ENCODE measurements at places on chromosomes 5 and 9.

- no peak overlapping the region for H3K27ac ChIP-seq
- H3K36me3 ChIP-seq: peaks cover 5% of the 10 kb centered on the region
- H3K4me3 ChIP-seq: no peak overlapping the region
- no peaks in the 10 kb centered on the region for H3K27me3 ChIP-seq
- no peak for DNase-seq
Measured at GRCh38 chr9:37758747-37759146, 5.1 kb downstream of the TRMT10B start.

DNA sequence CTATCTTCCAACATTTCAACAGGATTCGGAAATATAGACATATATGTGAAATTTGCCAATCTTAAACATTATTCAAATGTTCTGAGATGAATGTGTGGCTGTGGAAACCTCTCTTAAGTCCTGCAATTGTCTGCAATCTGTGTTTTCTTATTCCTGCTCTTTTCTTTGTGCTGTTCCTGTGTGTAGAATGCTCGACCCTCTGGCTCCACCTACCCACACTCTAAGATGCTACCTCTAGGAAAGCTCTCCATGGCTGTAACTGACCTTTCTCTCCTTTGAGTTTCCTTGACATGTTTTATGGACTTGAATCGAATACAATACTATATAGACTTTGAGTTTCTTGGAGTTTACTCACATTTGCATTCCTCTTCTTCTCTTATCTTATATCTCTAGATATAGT, 120.6 kb upstream of the ASTN2 start:
- H3K27me3 ChIP-seq: no peaks in the 10 kb centered on the region
- no peak overlapping the region for H3K27ac ChIP-seq
- no peaks in the 10 kb centered on the region for H3K4me1 ChIP-seq
- H3K36me3 ChIP-seq: no peaks in the 10 kb centered on the region
- H3K4me3 ChIP-seq: no peak overlapping the region

DNA sequence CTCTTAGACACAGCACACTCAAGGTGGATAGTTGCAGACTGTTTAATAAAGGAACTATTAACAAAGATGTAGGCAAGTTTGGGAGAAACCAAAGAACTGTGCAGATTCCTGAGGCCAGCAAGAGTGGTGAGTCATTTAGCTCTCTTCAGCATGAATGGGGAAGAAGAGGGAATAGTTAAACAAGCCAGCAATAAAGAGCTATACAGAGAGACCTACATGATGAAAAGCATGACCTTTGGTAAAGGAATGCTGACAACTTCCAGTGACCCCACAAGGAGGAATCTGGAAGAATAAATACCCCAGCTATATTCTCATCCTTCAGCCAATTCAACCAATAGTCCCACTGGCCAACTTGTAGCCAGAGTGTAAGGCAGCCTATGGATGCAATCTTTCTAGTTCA, 706.0 kb upstream of the GRAMD2B start:
- no peaks in the 10 kb centered on the region for H3K36me3 ChIP-seq
- H3K4me3 ChIP-seq: no peak overlapping the region
- H3K27ac ChIP-seq: no peak overlapping the region
- no peak for DNase-seq
- no peaks in the 10 kb centered on the region for H3K4me1 ChIP-seq

DNA sequence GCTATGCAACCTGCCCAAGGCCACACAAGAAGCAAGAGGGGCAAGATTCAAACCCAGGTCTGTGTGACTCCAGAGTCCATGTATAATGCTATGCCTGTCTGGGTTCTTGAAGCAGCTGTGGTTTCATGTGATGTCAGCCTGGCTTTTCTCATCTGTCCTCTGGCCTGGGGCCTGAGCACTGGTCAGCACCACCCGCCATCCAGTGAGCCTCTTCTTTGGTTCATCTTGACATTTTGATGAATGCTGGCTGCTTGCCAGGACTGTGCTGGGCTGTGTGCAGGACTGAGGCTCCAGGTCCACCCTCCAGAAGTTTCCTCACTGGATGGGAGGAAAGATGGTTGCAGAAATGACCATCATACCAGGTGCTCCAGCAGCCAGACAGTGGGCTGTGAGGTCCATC, 61.5 kb downstream of the TSTD2 start:
- H3K4me3 ChIP-seq: no peak overlapping the region
- no peaks in the 10 kb centered on the region for H3K27me3 ChIP-seq
- H3K27ac ChIP-seq: no peak overlapping the region
- peaks cover 9% of the 10 kb centered on the region for H3K4me1 ChIP-seq
- peaks cover 2% of the 10 kb centered on the region for H3K36me3 ChIP-seq

DNA sequence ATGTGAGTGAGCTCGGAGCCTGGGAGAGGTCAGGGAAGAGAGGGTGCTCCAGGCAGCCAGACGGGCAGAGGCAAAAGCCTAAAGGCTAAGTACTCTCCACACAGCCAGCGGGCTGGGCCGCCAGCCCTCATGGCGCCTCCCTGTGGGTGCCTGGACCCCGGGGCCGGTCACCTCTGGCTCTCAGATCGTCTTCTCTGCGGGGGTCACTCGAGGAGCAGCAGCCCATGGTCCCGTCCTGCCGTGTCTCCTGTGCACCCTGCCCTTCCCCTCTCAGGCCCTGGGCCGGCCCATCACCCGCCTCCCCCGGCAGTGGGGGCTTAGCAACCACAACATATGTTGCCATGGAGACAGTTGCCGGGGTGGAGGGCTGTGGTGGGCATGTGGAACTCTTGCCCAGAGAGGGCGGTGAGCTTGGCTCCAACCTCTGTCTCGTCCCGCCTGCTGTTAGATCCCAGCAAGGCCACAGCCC, 4.2 kb downstream of the AK1 start:
- peaks cover 6% of the 10 kb centered on the region for H3K27me3 ChIP-seq
- H3K4me1 ChIP-seq: peaks cover 4% of the 10 kb centered on the region
- no peak for DNase-seq

- no peak overlapping the region for H3K4me3 ChIP-seq
Measured at GRCh38 chr5:157820593-157821252, 38.2 kb downstream of the CLINT1 start.

GRCh38 chr9:9612755-9613154, 1000.0 kb downstream of the PTPRD start:
- no peak for DNase-seq
- H3K27ac ChIP-seq: no peak overlapping the region
- no peak overlapping the region for H3K4me3 ChIP-seq
- H3K27me3 ChIP-seq: no peaks in the 10 kb centered on the region
- no peaks in the 10 kb centered on the region for H3K4me1 ChIP-seq

DNA sequence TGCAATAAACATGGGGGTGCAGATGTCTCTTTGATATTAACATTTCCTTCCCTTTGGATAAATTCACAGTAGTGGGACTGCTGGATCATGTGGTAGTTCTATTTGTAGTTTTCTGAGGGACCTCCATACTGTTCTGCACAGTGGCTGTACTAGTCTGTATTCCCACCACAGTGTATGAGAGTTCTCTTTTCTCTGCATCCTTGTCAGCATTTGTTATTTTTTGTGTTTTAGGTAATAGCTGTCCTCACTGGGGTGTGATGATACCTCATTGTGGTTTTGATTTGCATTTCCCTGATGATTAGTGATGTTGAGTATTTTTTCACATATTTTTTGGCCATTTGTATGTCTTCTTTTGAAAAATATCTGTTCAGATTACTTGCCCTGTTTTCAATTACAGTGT, 562.5 kb downstream of the CSNK1G3 start:
- no peak overlapping the region for H3K4me3 ChIP-seq
- no peaks in the 10 kb centered on the region for H3K36me3 ChIP-seq
- DNase-seq: no peak
- no peak overlapping the region for H3K27ac ChIP-seq
- no peaks in the 10 kb centered on the region for H3K4me1 ChIP-seq

- H3K4me1 ChIP-seq: peaks cover 3% of the 10 kb centered on the region
- H3K4me3 ChIP-seq: no peak overlapping the region
- H3K27me3 ChIP-seq: peaks cover 10% of the 10 kb centered on the region
- no peak for DNase-seq
Measured at GRCh38 chr9:38284588-38285051, 107.9 kb upstream of the ALDH1B1 start.

- H3K4me1 ChIP-seq: peaks cover 69% of the 10 kb centered on the region
- peak; percentile 55 for DNase-seq
- peak overlapping the region; percentile 100 for H3K27ac ChIP-seq
- H3K36me3 ChIP-seq: no peaks in the 10 kb centered on the region
- no peaks in the 10 kb centered on the region for H3K27me3 ChIP-seq
- H3K4me3 ChIP-seq: peak overlapping the region; percentile 85
Measured at GRCh38 chr9:131728961-131729360, 10.9 kb downstream of the RAPGEF1 start.

DNA sequence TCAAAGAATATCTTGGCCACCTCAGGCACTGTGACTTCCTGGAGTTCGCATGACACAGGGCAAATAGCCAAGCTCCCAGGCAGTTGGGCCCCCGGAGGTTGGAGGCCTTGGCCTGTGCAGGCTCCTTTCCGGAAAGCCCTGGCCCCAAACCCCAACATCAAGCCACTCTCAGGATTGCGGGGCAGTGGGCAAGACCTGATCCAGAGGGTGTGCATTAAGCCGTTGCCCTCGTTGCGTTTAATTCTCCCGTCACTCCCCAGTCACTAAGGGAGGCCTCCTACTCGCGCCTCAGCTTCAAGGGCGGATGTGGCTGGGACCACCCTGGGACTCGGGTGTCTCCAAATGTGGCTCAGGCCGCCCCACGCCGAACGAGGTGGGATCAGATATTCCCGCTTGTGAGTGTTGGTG, 60.1 kb downstream of the TMEM174 start:
- peaks cover 16% of the 10 kb centered on the region for H3K4me1 ChIP-seq
- peaks cover 55% of the 10 kb centered on the region for H3K27me3 ChIP-seq
- H3K36me3 ChIP-seq: peaks cover 2% of the 10 kb centered on the region
- no peak for DNase-seq

GRCh38 chr5:10559151-10559550, 4.7 kb upstream of the ANKRD33B start:
- peaks cover 31% of the 10 kb centered on the region for H3K27me3 ChIP-seq
- H3K4me1 ChIP-seq: peaks cover 7% of the 10 kb centered on the region
- peaks cover 2% of the 10 kb centered on the region for H3K36me3 ChIP-seq
- DNase-seq: no peak
- H3K27ac ChIP-seq: no peak overlapping the region

- DNase-seq: no peak
- H3K4me1 ChIP-seq: peaks cover 5% of the 10 kb centered on the region
- H3K4me3 ChIP-seq: peak overlapping the region; percentile 64
- no peak overlapping the region for H3K27ac ChIP-seq
- peaks cover 2% of the 10 kb centered on the region for H3K36me3 ChIP-seq
- peaks cover 64% of the 10 kb centered on the region for H3K27me3 ChIP-seq
Measured at GRCh38 chr5:140965905-140966292, 377 bp upstream of the PCDHAC2 start.

- no peak for DNase-seq
- H3K4me1 ChIP-seq: peaks cover 19% of the 10 kb centered on the region
- peak overlapping the region; percentile 19 for H3K27ac ChIP-seq
- H3K4me3 ChIP-seq: peak overlapping the region; percentile 68
- H3K36me3 ChIP-seq: peaks cover 4% of the 10 kb centered on the region
Measured at GRCh38 chr9:33106827-33107621, 30.6 kb upstream of the SMU1 start.

DNA sequence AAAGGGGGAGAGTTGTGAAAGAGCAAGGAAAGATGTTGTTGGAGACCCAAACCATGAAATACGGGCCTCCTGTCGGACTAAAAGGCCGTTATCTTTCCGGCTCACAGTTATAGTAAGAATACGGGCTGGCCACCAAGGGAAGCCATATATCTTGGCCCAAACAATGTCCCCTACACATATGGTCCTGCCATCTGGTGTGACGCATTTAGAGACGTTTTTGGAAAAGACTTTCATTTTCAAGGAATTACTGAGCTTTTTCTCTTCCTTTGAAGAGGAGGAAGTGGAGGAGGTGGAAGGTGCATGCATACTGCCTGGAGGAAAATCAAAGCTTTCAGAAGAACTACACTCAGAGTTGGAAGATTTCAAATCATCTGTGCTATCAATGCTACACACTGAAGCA, 26.7 kb downstream of the PWWP2A start:
- peaks cover 12% of the 10 kb centered on the region for H3K4me1 ChIP-seq
- DNase-seq: no peak
- no peaks in the 10 kb centered on the region for H3K27me3 ChIP-seq
- H3K4me3 ChIP-seq: no peak overlapping the region

Data from T-helper 17 cell (primary cell).